ENCODE measurements at places on chromosomes 12 and 14.

GRCh38 chr14:71094722-71095121 lies 187.5 kb downstream of the PCNX1 start:
- DNase-seq = no peak

GRCh38 chr14:68908803-68909202 lies 70.3 kb downstream of the ACTN1 start:
- DNase-seq = no peak

- DNase-seq = peak; percentile 13
These were observed 9.7 kb upstream of the TDG start for GRCh38 chr12:103955811-103956508.

- no peak for DNase-seq
These were observed 3.5 kb upstream of the ACTN1 start for GRCh38 chr14:68982581-68982980.

DNA sequence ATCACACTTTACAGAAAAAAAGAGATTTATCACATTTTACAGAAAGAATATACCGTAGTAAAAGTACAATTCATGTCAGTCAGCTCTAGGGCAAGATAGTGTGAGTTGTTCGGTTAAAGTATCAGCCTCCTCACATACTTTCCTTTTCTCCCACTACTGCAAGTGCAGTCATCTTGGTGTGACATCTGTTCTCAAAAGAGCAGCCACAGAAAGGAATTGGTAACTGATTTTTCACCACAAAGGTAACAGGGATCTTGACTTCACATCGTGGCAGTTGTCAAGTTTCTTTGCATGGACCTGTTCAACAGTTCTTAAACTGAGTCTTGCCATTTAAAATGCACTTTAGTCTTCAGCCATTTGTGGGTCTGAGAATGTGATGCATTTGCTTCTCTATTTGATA lies 5.0 kb upstream of the E2F7 start:
- DNase-seq = no peak

GRCh38 chr12:113030875-113031525 lies 25.5 kb upstream of the DTX1 start:
- DNase-seq = peak; percentile 79

GRCh38 chr14:90514015-90514398 lies 117.2 kb downstream of the CALM1 start:
- DNase-seq = peak; percentile 46

DNA sequence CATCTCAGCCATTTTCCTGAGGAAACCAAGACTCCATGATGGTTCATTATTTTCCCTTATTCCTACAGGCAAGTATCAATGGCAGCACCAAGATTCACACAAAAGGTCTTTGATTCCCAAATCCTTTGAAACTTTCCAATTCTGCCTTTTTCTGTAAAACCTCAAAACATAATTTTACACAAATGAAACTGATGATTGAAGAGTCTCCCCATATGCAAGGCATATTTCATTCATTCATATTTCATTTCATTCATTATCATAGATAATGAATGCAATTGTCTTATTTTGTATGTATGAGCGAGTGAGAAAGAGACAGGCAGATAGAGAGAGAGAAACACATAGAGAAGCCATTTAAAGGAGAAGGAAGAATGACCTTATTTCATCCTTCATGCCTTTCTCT lies 172.8 kb downstream of the BTG1 start:
- no peak for DNase-seq

DNA sequence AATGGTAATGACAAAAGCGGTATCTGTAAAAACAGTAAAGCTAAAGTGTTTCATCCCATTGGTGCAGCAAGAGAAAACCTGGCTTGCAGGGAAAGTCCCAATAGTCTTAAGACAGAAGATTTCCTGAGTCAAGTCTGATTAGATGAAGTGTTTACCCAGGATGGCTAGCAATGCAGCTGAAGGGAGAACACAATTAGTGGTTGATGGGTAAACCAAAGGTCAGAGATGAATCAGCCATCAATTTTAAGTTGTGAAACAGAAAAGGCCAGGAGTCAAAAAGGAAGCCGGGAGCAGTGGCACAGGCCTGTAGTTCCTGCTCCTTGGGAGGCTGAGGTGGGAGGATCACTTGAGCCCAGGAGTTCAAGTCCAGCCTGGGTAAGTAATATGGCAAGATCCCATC lies 52.6 kb downstream of the SEC23A start:
- DNase-seq = no peak

- peak; percentile 84 for DNase-seq
These were observed 17.4 kb upstream of the GALNT16 start for GRCh38 chr14:69242311-69243224.

- DNase-seq = no peak
These were observed 211.1 kb downstream of the CACNA1C start for GRCh38 chr12:2263901-2264300.

DNA sequence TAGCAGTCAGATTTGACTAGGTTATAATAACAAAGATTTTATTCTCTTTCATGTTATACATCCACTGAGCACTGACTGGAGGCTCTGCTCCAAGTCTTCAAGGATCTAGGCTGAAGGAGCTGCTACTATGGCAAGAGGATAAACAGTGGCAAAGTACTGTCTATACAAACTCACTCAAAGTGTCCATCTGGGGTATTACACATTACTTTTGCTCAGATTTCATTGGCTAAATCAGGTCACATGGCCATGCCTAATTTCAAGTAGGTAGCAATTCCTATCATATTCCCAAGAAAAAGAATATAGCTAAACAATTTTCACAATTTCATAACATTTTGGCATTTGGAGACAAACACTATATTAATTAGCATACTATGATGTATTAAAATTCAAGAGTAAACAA lies 40.9 kb downstream of the CDK17 start:
- no peak for DNase-seq

- DNase-seq = peak; percentile 7
These were observed 5.5 kb downstream of the KHNYN start for GRCh38 chr14:24435192-24435810.

Measured in H7 (cell line).